ENCODE measurements at places on chromosomes 3 and 15. TPM values are rescaled to one million over a fixed set of nuclear protein-coding genes. Genes with fewer than 3 reads are reported as not detected.
A peak's percentile ranks its signal among the peaks of the same experiment; 100 is the strongest.

DNA sequence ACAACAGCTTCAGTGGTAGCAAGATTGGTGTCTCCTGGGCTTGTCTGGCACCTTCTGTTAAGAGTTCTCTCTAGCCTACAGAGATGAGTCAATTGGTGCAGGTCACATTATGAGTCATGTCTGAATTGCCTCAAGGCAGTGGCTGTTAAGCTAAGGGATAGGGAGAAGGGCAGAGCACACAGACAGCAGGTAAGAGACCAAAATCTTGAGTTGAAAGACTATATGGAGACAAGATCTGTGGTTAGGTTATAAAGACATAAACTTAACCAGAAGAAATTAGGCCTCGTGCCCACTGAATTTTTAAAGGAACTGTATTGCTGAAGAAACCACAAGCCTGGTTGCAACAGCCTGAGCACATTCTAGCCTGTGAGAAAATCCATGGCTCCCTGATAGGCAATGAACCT, 19.2 kb upstream of the KPNA1 start:
- DNase-seq = no peak

DNA sequence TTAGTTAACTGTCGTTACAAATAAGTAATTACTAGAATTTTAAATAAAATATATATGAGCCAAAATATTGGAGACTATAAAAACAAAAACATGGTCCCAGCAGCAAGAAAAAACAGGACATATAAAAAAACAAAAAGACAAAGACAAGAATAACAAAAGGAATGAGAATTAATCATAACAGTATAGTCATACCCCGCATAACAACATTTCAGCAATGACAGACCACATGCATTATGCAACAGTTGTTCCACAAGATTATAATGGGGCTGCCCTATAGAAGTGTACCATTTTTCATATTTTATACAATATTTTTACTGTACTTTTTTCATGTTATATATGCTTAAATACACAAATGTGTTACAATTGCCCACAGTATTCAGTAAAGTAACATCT, 5.6 kb downstream of the HLTF start:
- DNase-seq = no peak

- DNase-seq = peak; percentile 80
These were observed 29.8 kb downstream of the STT3B start for GRCh38 chr3:31562525-31562924.

- no peak for DNase-seq
These were observed 72.0 kb upstream of the ADAMTS9 start for GRCh38 chr3:64759811-64760210.

DNA sequence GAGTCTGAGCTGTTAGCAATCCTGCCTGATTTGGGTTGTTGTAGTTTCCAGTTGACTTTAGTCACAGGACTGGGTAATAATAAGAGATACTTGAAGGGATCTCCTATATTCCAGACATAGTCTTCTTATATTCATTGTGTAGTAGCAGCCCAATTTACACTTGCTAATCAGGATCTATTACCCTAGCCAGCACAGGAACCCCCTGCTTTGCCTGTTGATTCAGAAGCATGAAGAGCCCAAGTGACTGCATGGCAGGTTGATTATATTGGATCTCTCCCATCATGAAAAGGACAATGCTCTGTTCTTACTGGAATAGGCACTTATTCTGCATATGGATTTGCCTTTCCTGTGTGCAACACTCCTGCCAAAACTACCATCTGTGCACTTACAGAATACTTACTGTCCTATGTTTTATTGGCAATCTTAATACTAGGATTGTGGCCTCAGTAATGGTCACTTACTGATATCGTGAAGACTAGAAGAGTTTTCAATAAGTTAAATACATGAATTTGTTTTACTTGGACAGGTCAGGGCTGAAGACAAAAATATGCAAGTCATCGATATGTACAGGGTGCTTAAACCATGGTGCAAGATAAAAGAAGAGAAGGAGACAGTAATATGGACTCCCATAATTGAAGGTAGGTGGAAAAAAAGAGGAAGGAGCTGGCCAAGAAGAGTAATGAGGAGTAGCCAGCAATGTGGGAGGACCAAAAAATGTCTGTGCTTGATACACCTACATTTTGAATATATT, 304.1 kb downstream of the MCTP2 start:
- DNase-seq = no peak

GRCh38 chr3:101464235-101464634, 48.8 kb downstream of the SENP7 start:
- DNase-seq = no peak

DNA sequence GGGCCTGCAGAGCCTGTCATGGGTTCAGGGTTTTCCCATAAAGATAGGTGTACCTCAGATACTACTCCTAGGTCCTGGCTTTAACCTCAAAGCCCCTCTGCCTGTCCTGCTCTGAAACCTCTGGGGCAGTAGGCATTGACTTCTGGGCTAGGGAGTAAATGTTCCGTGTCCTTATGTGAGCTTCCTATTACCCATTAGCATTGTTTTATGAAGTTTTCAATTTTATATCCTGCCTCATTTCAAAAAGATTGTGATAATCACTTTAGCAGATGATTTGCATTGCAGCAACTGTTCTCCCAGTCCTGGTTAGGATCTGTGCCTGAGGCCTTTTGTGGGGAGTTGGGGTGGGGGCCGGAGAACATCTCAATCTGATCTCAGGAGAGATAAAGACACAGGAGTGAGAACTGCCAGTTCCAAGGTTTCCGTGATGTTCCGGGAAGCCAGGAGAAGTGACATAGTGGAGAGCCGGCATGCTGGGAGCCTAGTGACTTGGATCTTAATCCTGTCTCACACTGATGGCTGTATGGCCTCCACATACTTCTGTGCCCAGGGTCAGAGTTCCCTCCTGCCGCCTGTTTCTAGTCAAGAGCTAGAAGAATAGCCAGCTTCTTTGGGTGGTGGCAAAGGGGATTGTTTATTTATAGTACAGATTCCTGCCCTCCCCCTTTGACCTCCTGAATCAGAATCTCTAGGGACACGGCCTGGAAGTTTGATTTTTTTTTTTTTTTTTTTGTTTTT, 10.6 kb downstream of the TPM1 start:
- no peak for DNase-seq

GRCh38 chr3:69791106-69791505, 51.8 kb downstream of the MITF start:
- DNase-seq = peak; percentile 91

- DNase-seq = peak; percentile 87
These were observed 136.5 kb upstream of the TBL1XR1 start for GRCh38 chr3:177333533-177334520.

The GOLGA8Q gene
- total RNA-seq = 0.67 TPM

DNA sequence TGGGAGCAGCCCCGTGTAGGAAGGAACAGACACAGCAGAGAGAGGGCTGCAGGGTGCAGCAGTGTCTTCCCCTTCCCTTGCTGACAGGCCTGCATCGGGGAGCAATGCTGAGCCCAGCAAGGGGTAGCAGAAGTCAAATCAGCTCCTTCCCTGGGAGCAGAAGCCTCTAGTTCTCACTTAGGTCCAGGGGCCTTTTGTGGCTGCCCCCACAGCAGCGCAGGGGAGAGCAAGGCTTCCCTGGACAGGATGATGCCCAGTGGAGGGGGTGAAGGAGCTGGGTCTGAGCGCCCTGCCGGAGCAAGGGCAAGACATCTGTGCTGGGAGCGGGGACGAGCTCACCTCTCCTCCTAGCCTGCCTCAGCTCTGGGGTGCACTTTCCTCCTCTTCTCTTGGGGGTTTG, 827 bp downstream of the PLCB2 start:
- DNase-seq = peak; percentile 74

DNA sequence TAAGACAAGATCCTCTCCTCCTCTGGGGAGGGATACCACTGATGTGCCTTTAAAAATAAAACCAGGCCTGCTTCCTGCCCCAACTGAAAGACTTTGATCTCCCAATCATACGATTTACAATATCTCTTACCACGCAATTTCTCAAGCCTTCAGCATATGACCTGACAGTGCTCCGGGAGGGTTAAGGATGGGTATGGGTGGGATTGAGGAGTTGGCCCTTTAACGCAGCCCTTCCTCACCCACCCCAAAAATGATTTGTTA, 67.4 kb downstream of the LRIG1 start:
- no peak for DNase-seq

- DNase-seq = no peak
These were observed 40.0 kb downstream of the FMN1 start for GRCh38 chr15:33154351-33155166.

GRCh38 chr15:89743594-89743993, 7.5 kb downstream of the MESP1 start:
- DNase-seq = no peak

GRCh38 chr3:38397320-38397719, 50.7 kb downstream of the XYLB start:
- no peak for DNase-seq

Measured in posterior vena cava (tissue), 2 donors.